ENCODE measurements at places on chromosomes 3 and 15.

GRCh38 chr3:172651936-172652625 lies 58.8 kb downstream of the NCEH1 start:
- no peak for DNase-seq

DNA sequence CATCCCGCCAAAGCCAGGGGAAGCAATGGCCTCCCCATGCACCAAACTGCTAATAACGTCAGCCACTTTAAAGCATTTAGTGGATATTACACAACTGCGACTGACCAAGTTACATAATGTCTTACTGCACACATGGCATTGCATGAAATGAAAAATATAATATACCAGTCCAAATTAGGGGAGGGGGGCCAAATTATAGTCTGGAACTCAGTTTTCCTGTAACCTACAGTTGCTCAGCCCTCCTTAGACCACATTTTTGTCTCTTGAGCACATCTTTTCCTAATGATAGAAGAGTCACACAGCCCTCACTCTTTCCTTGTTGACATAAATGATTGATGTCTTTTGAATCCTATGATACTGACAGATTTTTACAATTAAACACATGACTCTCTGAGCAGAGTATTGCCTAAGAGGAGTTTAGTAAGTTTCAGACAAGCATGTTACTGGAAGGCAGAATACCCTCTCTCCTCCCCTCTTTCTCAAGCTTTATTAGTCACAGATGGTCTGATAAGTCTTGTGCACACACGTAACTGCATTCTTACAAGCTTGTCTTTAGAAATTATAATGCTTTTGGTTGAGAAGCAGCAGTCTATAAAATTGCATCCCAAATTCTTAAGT lies 1.1 kb upstream of the PLD1 start:
- no peak for DNase-seq

- no peak for DNase-seq
These were observed 32.7 kb upstream of the CSPG4 start for GRCh38 chr15:75745305-75745704.

DNA sequence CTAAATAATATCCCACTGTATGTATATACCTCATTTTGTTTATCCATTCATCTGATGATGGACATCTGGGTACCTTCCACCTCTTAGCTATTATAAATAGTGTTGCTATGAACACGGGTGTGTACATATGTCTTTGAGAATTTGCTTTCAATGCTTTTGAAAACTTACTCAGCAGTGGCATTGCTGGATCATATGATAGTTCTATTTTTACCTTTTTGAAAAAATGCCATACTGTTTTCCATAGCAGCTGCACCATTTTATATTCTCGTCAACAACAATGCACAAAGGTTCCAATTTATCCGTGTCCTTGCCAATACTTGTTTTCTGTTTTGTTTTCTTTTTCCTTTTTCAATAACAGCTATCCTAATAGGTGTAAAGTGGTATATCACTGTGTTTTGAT lies 77.1 kb downstream of the PEAK1 start:
- DNase-seq, result no peak

- DNase-seq, result no peak
These were observed 229.5 kb downstream of the ATP8B4 start for GRCh38 chr15:49889536-49889935.

- DNase-seq, result no peak
These were observed 40.8 kb downstream of the DPH6 start for GRCh38 chr15:35505141-35505540.

DNA sequence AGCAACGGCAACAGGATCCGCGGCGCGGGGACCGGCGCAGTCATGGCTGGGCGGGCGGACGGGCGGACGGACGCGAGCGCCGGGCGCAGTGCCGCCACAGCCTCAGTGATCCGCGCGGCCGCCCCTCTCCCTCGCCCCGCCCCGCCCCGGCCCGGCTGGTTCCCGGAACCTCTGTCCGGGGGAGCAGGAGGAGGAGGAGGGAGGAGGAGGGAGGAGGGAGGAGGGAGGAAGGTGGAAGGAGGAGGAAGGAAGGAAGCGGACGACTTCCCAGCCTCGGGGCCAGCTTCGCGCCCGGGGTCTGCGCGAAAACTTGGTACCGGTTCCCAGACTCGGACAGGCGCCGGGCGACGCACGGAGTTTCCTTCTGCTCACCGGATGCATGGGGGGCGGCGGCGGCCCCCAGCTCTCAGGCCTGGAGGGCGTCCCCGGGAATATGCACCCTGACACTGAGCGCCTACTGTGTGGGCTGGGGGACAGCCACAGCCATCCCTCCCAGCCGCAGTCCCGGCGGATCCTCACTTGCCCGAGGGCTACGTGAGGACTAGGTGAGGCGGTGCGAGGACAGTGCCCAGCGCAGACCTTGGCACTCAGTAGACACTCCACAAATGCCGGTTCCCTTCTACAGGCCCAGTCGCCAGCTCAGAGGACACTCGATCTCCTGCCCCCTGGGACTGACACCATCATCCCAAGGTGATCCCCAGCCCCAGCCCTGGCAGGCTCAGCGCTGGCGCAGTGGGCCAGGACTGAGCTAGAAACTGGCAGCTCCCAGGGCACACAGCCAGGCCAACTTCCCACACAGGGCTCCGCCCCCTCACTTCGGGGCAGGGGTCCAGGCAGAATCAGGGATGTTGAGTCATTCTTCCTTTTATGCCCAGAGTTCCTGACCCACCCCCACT lies at the start of gene SHISA5:
Gene SHISA5, minus strand, starts transcription at position 124 of the 896 bp plus-strand sequence. Its CDS starts 80 bp downstream, at position 44.
- DNase-seq, result no peak

- peak; percentile 80 for DNase-seq
These were observed 353 bp downstream of the ATG3 start for GRCh38 chr3:112561484-112561733.

- no peak for DNase-seq
These were observed 19.9 kb downstream of the TMEM212 start for GRCh38 chr3:171862993-171863521.

DNA sequence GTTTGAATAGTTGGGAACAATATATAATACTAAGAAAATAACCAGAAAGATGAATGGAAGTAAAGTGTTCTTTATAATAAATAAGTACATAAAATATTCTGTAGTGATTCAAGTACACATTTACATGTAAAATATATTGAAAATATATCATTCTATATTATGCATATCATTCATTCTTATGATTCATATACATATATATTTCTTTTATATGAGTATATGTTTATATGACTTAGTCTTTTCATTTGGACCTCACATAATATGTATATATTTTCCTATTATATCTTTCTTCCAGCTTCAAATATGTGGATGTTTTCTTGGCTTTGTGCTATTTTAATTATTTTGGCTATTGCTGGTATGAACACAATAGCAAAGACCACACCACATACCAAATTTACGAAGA lies at the start of gene OTOL1:
Gene OTOL1, plus strand, starts transcription at position 301 of the 400 bp plus-strand sequence. Its CDS starts 0 bp downstream, at position 301.
- DNase-seq, result no peak

DNA sequence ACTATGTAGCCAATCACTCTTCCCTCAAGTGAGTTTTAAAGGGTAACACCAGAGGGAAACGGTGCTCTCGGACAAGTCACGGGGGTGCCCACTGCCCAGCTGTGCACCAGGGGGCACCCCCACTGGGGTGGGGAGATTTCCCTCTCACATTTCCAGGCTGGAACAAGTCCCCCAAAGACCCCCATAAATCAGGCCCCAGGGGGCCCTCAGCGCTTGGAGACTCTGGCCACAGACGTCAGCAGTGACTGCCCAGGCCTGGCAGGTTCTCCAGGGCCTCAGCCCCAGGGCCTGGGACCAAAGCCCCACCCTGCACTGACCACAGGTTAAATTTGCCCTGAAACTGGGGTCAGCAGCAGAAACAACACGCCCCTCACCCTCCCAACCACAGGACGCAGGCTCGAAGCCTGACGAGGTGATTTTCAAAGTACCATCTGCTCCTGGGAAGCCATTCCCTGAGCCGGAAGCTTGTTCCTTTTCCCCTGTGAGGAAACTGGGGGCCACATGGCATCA lies 17.0 kb downstream of the XXYLT1 start:
- no peak for DNase-seq

GRCh38 chr3:174596447-174596982 lies 262.6 kb upstream of the NAALADL2 start:
- DNase-seq, result no peak

DNA sequence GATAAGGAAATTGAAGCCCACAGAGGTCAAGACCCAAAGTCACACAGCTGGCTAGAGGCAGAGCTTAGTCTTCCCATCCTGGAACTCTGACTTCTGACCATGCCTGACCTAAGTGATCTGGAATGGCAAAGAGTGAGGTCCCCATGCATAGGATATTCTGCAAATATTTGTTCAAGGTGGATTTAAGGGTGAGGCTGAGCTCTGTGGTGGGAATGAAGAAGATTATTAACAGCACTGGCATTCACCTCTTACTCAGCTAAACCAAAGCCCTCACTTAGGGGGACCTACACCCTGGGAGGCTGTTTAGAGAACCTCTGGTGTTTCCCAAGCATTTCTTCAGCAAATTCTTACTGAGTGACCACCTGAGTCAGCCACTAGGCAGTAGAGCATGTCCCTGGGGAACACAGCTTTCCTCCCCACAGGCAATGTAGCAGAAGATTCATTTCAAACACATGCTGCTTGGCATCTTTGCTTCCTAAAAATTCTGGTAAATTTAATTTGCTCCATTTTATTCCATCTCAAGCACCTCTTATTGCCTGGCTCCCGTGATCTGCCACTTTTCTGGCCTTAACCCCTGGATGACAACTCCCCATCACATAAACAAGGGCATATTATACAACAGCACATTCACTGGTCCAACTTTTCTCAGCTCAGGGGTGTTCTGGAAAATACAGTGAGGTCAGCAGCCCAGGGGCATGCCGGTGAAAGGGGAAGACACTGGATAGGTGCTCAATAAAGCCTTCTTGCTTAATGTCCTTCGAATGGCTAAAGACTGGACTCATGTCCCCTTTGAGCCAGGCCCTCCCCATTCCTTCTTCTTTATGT lies 176.0 kb downstream of the ABHD5 start:
- DNase-seq, result no peak

- DNase-seq, result no peak
These were observed 16.9 kb upstream of the FGD5 start for GRCh38 chr3:14801668-14802380.

DNA sequence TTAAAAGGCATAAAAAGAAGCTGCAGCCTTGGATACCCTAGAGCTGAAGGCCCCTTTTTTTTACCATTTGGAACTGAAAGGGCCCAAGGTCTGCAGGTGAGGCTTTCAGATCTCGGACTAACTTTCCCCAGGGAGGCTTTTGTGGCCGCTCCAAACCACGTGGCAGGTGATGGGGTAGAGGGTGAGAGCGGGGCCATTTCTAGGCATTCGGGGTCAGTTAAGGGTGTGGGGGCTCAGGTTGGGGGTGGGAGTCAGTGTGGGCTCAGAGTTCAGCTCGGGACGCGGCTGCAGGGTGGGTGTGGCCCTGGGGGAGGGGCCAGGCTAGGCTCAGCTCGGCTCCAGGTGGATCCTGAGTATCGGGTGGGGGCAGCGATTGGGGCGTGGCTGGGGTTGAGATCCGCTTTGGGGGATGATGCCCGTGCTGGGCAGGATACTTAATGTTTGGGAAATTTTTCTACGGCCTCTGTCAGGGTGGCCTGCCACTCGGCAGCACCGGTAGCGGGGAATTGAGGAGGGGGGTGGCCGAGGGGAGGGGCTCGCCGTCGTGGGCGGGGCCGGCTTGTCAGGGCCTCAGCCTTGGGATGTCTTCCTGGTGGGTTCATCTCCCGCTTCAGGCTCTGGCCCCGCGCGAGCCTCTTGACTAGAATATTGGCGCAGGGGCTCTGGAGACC lies 2.5 kb downstream of the KLF13 start:
- no peak for DNase-seq

- no peak for DNase-seq
These were observed 113.5 kb upstream of the ALCAM start for GRCh38 chr3:105253225-105253624.

DNA sequence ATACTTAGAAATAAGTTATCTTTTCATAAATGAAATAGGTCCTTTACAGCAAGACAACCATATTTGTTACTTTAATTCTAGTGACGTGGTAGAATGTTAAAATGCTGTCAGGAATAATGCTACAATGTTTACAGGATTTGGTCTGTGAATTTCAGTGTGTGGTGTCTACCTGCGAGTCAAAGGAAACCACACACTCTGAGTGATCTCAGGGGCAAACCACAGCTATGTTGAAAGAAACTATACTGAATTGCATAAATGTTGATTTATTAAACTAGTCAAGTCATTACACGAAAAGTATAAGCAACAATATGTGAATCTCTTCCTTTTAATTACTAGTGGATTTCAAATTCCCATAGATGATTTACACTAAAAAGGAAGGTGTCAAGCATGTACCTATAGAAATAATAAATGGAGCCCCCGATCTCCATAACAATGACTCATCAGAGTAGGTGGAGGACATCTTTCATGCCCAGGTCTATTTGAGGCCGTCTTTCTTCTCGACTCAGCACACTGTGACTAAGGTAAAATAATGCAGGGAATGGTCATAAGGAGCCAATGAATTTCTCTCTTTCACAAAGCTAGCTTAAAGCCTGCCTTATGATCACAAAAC lies 463.0 kb downstream of the ERC2 start:
- no peak for DNase-seq

GRCh38 chr15:49265911-49266310 lies 95.9 kb downstream of the GALK2 start:
- no peak for DNase-seq

DNA sequence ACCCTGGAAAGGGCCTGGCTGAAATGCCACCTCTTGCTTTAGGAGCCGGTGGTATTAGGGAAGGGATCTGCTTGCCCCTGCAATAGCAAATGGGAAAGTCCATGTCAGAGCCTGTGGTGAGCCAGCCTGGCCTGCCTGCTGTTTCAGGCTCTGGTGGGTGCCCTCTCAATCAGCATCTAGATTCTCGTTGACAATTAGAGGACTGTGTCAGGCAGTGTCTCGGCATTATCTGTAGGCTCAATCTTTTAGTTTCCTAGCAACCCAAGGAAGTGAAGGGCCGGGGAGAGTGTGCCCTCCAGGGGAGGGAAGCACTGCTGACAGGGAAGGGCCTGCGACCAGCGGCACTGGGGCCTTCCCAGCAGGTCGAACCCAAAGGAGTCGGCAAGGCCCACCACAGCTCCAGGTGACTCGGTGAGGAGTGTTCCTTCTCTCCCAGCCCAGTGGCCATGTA lies 42.1 kb downstream of the TLE3 start:
- no peak for DNase-seq

DNA sequence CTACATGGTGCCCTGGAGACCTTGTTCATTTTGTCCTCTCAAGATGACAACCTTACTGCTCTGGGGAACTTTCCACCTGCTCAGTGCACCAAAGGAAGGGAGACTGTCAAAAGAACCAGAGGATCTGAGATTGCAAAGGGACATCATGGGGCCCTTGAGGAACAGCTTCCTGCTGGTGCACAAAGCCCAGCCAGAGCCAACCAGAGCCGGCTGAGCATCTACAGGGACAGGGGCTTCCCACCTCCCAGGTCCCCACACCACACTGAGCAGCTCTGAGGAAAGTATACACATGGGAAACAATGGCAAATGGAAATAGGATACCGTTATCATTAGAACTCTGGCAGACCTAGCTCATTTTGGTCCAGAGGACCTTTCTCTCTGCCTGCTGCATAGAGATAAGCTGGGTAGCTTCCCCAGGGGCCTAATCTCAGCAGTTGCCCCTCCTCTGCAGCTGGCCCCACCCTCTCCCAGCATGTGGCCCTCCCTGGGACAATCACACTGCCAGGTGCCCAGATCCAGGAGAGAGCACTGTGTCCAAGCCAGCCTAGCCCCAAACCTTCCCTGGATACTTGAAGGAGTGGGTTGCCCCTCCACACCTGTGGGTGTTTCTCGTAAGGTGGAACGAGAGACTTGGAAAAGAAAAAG lies 123.4 kb upstream of the PRR20G start:
- no peak for DNase-seq
